ENCODE measurements at places on chromosomes 16 and 17.
A peak's percentile ranks its signal among the peaks of the same experiment; 100 is the strongest.

DNA sequence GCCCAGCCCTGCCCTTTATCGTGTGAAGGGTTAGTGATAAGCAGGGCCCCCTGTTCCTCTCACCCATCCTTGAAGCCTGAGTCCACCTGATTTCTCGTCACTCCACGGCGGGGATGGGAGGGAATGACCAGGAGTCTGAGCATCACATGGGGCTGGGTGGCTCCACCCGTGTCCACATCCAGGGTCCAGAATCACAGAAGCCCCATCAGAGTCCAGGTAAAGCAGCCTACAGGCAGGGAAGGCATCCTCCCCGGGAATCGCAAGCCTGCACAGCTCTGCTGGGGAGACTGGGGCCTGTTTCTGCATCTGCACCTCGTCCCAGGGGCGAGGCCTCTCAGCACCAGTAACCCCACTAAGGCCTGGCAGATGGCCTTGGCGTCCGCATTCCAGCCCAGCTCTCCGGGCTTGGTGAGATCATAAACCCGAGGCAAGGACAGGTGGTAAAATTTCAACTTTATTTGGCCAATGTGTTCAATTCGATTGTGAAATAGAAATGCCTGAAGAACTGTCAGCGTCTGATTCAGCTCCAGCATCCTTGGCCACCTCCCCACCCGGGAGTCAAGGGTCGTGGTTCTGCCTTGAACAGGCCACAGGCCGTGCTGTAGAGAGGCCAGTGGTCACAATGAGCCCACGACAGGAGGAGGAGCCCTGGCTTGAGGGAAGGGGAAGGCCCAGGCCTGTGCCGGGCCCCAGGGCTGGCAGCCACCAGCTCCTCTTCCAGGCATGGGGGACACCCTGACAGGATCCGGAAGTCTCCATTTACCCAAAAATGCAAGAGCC is 8.1 kb upstream of the PPP1R27 start:
- no peak for DNase-seq

GRCh38 chr16:57126411-57126810 is 34.0 kb downstream of the CPNE2 start:
- DNase-seq = no peak

- DNase-seq = no peak
These were observed 32.1 kb downstream of the TRIM25 start for GRCh38 chr17:56881685-56882295.

- no peak for DNase-seq
These were observed 36.7 kb downstream of the SKAP1 start for GRCh38 chr17:48393283-48393682.

DNA sequence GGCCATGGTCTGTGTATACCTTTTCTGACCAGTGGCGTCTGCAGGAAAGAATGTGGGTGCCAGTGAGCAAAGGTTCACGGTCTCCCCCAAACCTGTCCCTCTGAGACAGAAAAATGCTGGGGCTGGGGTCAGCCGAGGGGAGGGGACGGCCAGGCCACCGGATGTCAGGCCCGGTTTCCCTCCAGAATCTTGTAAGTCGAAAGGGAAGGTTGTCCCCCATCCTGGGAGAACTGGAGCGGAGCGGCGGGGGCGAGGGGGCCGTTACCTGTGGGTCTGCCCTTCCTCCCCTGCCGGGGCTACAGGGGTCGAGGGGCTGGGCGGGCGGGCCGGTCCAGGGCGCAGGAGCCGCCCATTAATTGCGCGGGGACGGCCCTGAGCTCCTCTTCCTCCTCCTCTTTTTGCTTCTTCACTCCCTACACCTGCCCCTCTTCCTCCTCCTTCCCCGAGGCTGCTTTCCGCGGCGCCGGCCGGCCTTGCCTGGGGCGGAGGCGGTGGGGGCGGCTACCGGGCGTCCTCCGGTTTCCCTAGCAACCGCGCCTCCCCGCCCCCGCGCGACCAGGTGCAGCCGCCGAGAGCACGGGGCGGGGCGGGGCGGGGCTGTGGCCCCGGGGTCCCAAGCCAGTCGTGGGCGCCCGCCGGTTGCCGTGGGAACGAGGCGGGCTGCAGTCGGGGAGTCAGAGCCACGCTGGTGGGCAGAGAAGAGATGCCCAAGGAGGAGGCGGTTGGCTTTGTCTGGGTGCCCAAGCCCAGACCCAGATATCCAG is at the start of gene MARCHF10:
TSS of gene MARCHF10 (minus strand) at position 503 of the 764 bp plus-strand sequence. CDS start 6,579 bp downstream, outside the sequence.
- no peak for DNase-seq

GRCh38 chr17:47966079-47966519 is 4.8 kb upstream of the CDK5RAP3 start:
- no peak for DNase-seq

- no peak for DNase-seq
These were observed 69.9 kb downstream of the ABR start for GRCh38 chr17:1109606-1110540.

- DNase-seq = no peak
These were observed 580.1 kb downstream of the WWOX start for GRCh38 chr16:78679546-78679945.

GRCh38 chr17:57548421-57549410 is 196.4 kb downstream of the CCDC182 start:
- no peak for DNase-seq

- DNase-seq = no peak
These were observed 42.9 kb upstream of the TEKT3 start for GRCh38 chr17:15384142-15384787.

DNA sequence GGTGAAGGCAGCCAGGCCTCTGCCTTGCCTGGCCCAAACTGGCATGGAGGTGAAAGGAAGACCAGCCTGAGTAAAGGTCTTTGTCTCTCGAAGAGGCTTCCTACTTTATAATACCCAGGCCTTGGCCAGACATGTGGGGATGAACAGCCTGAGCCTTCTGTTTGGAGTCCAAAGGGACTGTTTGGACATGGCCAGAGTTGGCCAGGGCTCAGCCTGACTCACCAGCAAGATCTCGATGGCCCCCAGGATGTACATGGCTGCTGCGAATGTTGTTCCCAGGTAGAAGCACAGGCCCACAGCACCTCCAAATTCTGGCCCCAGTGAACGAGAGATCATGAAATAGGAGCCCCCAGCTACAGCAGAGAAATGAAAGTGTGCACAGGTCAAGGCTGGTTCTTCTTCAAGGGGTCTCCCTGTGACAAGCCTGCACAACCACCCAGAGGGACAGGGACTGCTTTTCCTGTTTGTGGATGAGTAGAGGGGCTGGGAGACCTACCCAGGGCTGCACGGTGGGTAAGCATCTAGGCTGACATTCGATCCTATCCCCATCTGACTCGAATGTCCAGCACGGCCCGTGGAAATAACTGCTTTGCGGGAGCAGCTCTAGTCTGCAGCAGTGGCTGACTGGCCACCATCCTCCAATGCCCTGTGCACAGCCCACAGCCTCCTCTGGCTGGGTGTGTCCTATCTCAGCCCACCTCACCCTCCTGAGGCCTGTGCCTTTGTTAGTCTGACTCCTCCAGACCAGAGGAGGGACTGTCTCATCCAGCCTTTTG is 10.7 kb upstream of the LCAT start:
- no peak for DNase-seq

DNA sequence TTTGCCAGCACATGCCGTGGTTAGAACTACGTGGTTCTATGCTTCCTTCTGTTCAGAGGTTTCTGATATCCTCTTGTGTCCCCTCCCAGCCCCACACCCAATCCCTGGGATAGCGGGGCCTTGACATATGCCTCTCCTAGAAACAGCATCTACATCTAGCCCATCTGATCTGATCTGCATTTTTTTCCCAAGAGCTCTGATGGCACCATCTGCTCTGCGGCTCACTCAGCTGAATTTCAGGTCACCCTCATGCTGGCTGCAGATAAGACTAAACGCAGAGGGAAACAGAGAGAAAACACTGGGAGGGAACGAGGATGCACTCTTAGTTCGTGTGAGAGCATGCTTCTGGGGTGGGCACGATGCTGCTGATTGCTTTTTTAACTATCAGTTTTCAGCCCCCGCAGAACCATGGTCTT is 10.7 kb downstream of the WIPI1 start:
- DNase-seq = no peak

- DNase-seq = peak; percentile 41
These were observed 5.8 kb upstream of the CBX4 start for GRCh38 chr17:79844869-79845600.

DNA sequence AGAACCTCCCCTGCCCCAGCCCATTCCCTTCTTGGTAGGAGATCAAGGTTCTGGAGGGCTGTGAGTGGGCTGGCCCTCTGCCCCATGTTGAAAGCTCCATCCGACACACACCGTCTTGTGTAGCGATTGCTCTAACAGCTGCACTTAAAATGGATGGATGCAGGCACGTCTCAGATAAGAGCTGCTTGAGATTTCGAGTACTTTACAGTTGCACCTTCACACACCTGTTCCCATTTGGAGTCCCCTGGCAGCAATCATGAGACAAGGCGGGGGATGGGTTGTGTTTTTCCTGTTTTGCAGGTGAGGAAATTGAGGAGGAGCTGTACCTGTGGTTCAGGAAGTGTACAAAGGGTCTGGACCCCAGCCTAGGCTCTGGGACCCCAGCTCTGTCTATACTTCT is 25.6 kb upstream of the TAC4 start:
- DNase-seq = no peak

DNA sequence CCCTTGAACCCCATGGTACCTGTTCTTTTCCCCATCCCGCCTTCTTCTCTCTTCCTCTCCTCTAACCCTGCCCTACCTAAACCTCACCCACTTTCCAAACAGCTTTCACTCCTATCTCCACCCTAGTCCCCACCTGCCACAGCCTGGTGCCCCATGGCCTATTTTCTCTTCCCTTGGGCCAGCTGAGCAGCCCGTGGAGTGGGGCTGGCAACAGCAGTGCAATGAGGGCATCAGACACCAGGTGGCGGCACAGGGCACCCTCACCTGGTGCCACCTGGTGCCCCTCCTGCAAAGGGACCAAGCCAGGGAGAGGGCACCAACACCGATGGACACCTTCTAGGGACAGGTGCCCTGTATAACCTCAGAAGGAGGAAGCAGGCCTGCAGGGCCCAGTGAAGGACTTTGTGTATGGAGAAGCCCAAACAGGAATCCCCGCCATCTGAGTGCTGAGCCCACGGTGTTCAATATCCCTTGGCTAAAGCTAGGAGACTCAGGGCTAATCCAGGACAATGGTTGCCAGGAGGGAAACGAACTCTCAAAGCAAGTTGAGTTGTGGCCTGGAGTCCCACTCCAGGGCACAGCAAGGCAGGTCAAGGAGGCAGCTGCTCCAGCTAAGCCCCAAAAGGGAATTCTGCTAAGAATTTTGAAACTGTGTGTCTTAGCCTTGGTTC is 4.0 kb upstream of the ABCC3 start:
- DNase-seq = peak; percentile 12

DNA sequence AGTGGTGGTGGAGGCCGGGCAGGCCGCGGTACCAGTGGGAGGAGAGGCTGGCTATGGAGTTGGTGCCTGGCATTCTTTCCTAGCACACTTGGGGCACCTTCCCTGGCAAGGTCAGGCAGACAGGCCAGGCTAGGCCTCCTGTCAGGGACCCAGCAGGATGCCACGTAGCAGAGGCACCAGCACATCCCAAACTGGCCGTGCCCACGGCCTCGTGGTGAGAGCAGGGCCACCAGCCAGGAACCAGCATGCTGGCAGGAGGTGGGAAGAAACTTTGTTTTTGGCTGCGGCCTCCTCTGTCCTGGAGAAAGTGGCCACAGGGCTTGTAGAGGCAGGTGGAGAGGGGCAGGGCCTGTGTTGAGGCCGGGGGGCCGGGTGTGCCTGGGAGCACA is 57.6 kb upstream of the CBFA2T3 start:
- DNase-seq = no peak

- no peak for DNase-seq
These were observed 24.4 kb upstream of the ABAT start for GRCh38 chr16:8649829-8650554.

- DNase-seq = no peak
These were observed 252.4 kb downstream of the IRF8 start for GRCh38 chr16:86151239-86151851.

GRCh38 chr16:11356573-11357331 is 11.5 kb downstream of the RMI2 start:
- peak; percentile 48 for DNase-seq

DNA sequence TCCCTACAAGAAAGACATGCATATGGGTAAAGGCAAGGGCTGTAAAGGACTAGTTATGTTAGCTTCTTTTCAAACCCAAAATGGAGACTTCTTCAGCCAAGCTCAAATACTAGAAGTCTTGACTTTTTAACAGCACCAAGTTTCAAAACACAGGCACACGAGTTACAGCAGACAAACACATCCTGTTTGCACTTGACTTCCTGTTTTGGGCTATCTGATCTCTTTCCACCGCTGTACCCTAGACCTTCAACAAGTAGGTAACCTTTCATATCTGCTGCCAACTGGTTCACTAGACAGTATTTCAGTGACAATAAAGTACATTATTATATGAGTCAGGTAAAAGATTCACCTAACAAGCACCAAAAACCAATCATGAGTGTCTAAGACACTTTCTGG is 12.3 kb downstream of the RFFL start:
- DNase-seq = peak; percentile 84

Data from naive thymus-derived CD4-positive, alpha-beta T cell (primary cell).